ENCODE measurements at places on chromosomes 7 and 10. TPM values are rescaled to one million over a fixed set of nuclear protein-coding genes. Genes with fewer than 3 reads are reported as not detected.
A peak's percentile ranks its signal among the peaks of the same experiment; 100 is the strongest.

GRCh38 chr7:83211685-83212084, 49.0 kb upstream of the PCLO start:
- DNase-seq: no peak
- H3K4me3 ChIP-seq: no peak overlapping the region
- H3K4me1 ChIP-seq: no peaks in the 10 kb centered on the region
- no peaks in the 10 kb centered on the region for H3K27me3 ChIP-seq

GRCh38 chr10:95579835-95580535, 18.8 kb upstream of the SORBS1 start:
- H3K36me3 ChIP-seq: no peaks in the 10 kb centered on the region
- no peaks in the 10 kb centered on the region for H3K27me3 ChIP-seq
- no peak overlapping the region for H3K27ac ChIP-seq
- no peaks in the 10 kb centered on the region for H3K4me1 ChIP-seq

- no peaks in the 10 kb centered on the region for H3K4me1 ChIP-seq
- no peak overlapping the region for H3K4me3 ChIP-seq
- H3K36me3 ChIP-seq: no peaks in the 10 kb centered on the region
- DNase-seq: no peak
- H3K27me3 ChIP-seq: no peaks in the 10 kb centered on the region
Measured at GRCh38 chr7:121562259-121562658, 166.2 kb upstream of the FAM3C start.

The OPN4 gene
- not detected for total RNA-seq

GRCh38 chr7:157487046-157487770, 150.4 kb downstream of the DNAJB6 start:
- no peaks in the 10 kb centered on the region for H3K27me3 ChIP-seq
- no peak overlapping the region for H3K27ac ChIP-seq
- DNase-seq: no peak
- no peaks in the 10 kb centered on the region for H3K4me1 ChIP-seq
- H3K36me3 ChIP-seq: no peaks in the 10 kb centered on the region
- H3K4me3 ChIP-seq: no peak overlapping the region

DNA sequence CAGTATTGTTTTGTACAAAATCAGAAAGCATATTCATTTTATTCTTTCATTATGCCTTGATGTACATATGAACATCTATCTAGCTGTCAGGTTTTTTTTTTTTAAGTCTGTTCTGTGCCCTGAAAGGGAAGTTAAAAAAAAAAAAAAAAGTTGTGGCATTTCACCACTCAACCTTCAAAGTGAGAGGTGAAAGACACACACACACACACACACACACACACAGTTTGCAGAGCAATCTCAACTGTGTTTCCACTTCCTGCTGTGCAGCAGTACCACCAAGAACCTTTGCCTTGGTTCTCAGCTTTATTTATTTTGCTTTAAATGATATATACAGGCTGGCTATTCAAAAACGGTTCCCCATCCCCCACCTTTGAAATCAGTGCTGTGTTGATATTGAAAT, 955.6 kb downstream of the GATA3 start:
- no peaks in the 10 kb centered on the region for H3K27me3 ChIP-seq
- H3K27ac ChIP-seq: no peak overlapping the region
- no peaks in the 10 kb centered on the region for H3K4me1 ChIP-seq
- no peaks in the 10 kb centered on the region for H3K36me3 ChIP-seq

DNA sequence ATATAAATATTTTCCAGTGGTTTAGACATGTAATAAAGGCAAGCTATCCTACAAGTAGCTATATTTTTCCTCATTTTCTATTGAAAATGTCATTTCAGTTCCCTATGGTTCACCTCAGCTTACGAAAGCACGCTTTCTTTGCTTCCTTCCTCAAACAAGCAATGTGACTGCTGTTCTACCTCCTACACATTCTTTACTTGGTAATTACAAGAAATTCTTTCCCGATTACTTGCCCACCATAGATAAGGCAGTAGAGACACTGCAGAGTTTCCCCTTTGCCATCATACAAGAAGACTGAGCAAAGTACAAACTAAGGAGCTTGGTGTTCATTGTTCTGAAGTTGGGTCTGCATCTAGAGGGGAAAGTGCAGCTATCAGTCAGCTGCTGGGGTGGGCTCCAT, 249.4 kb downstream of the CRPPA start:
- DNase-seq: peak; percentile 86
- no peaks in the 10 kb centered on the region for H3K4me1 ChIP-seq
- no peak overlapping the region for H3K4me3 ChIP-seq
- H3K36me3 ChIP-seq: no peaks in the 10 kb centered on the region
- H3K27me3 ChIP-seq: no peaks in the 10 kb centered on the region

GRCh38 chr10:63707254-63707910, 186.2 kb downstream of the REEP3 start:
- H3K4me3 ChIP-seq: no peak overlapping the region
- no peaks in the 10 kb centered on the region for H3K27me3 ChIP-seq
- H3K36me3 ChIP-seq: no peaks in the 10 kb centered on the region
- peaks cover 16% of the 10 kb centered on the region for H3K4me1 ChIP-seq
- DNase-seq: no peak

The ARL3 gene
- total RNA-seq: 16.3 TPM

DNA sequence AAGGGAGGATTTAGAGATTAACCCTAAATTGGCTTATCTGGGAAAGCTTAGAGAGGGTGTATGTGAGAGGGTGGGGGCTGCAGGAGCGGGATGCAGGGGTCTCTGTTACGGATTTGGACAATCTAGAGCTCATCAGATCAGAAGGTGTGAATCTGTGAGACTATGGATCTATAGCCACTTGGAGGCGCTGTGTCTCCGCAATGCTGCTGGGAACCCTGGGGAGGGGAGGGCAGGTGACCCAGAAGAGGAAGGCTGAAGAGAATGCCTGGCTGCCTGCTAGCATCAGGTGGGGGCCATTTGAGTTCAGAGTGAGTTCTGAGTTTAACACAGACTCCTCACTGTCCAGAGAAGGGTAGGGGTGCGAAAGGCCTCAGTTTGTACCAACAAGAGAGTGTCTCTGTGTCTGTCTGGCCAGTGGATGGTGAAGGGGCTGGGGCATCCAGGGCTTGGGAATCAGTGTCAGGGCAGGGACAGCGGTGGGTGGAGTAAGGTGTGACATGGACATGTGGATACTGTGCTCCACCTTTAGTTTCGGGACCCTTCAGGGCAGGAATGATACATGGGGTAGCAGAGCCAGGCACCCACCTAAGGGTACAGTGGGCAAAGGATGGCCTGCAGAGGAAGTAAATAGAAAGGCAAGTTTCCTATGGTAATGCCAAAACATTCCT, 187.3 kb upstream of the PRSS58 start:
- no peak overlapping the region for H3K4me3 ChIP-seq
- no peaks in the 10 kb centered on the region for H3K4me1 ChIP-seq
- H3K36me3 ChIP-seq: no peaks in the 10 kb centered on the region
- H3K27ac ChIP-seq: no peak overlapping the region
- no peak for DNase-seq
- H3K27me3 ChIP-seq: no peaks in the 10 kb centered on the region

- H3K36me3 ChIP-seq: no peaks in the 10 kb centered on the region
- H3K27me3 ChIP-seq: peaks cover 12% of the 10 kb centered on the region
- H3K4me1 ChIP-seq: no peaks in the 10 kb centered on the region
- no peak overlapping the region for H3K4me3 ChIP-seq
- DNase-seq: no peak
Measured at GRCh38 chr7:299628-300027, 9.7 kb downstream of the FOXL3 start.

DNA sequence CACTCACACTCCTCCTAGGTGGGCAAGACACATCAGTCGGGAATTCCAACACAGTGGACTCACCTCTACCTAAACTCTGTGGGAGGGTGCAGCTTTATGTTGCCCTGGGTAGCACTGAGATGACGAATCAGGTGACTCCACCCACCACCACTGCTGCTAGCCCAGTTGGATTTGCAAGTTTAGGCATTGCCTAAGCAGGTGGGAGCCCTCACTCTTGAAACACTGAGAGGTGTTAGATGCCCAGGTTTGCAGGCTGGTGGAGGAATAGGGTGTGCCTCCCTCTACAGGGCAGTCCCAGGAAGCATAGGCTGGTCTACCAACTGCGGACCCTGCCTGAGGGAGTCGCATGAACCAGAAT, 708.9 kb downstream of the POM121L12 start:
- no peak overlapping the region for H3K4me3 ChIP-seq
- H3K27me3 ChIP-seq: no peaks in the 10 kb centered on the region
- no peak overlapping the region for H3K27ac ChIP-seq
- H3K36me3 ChIP-seq: no peaks in the 10 kb centered on the region

The NOS3 gene
- total RNA-seq: 19.7 TPM

The VWDE gene
- total RNA-seq: 46.3 TPM

DNA sequence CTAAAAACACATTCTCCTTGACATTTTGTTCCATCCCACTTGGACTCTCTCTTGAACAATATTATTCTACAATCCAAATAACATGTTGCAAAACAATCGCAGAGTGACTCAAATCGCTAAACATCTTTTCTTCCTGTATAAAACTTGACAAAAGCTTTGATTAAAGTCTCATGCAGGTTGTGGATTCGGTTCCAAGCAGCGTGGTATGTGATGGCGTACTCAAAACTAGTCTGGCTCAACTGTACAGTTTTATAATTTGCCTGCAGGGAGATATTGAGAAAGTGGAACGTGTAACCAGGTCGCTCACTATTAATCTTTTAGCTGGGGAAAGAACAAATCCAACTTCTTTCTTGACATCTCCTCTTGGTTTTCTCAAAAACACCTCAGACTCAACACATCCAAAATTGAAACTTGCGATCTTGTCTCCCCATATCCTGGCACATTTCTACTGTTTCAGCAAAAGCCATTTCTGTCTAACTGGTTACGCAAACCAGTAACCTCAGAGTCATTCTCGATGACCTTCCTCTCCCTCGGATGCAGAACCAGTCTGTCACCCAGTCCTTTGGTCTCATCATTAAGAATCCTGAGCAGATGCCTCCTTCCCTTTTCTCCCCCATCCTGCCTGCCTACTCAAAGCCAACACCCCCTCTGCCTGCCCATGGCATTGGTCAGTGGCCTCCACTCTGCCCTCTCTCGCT, 100.1 kb downstream of the CACNB2 start:
- no peak for DNase-seq
- H3K27ac ChIP-seq: peak overlapping the region; percentile 2
- H3K27me3 ChIP-seq: no peaks in the 10 kb centered on the region
- no peaks in the 10 kb centered on the region for H3K4me1 ChIP-seq
- H3K36me3 ChIP-seq: no peaks in the 10 kb centered on the region
- no peak overlapping the region for H3K4me3 ChIP-seq

DNA sequence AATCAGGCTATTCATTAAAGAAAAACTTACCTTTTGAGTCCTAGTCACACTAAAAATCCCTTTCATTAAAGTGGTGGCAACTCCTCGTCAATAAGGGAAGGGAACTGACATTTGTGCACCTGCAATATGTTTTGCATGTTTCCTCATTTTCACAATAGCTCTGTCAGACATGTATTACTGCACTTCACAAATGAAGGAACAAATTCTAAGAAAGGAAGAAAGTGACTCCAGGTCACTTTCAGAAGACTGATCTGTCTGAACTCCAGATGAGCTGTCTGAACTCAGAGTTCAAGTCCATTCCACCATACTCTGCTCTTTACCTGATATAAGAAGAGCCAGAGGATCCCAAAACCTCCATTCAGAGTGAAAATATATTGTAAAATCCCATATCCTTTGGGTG, 50.3 kb upstream of the GSAP start:
- H3K4me3 ChIP-seq: no peak overlapping the region
- H3K36me3 ChIP-seq: no peaks in the 10 kb centered on the region
- no peaks in the 10 kb centered on the region for H3K27me3 ChIP-seq
- no peak overlapping the region for H3K27ac ChIP-seq

DNA sequence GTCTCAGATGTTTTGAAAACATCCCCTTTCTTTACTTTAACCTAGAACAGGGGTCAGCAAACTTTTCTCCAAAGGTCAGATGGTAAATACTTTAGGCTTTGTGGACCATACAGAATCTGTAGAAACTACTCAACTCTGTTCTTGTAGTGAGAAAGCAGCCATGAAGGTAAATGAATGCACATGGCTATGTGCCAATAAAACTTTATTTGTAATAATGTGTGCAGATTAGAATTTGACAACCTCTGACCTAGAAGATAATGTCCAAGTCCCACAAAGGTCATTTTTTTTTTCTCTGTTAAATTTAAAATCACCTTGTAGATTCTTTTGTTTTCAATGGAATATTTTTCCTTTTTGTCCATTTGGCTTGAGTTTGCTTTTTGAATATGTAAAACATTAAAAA, 17.2 kb downstream of the OIT3 start:
- no peaks in the 10 kb centered on the region for H3K27me3 ChIP-seq
- no peak overlapping the region for H3K27ac ChIP-seq
- no peak for DNase-seq
- H3K4me1 ChIP-seq: peaks cover 5% of the 10 kb centered on the region
- H3K36me3 ChIP-seq: no peaks in the 10 kb centered on the region
- no peak overlapping the region for H3K4me3 ChIP-seq
